ENCODE measurements at places on chromosomes 2 and 18.
A peak's percentile ranks its signal among the peaks of the same experiment; 100 is the strongest.

GRCh38 chr2:241316825-241317224 is 1.1 kb downstream of the SEPTIN2 start:
- DNase-seq, result no peak

DNA sequence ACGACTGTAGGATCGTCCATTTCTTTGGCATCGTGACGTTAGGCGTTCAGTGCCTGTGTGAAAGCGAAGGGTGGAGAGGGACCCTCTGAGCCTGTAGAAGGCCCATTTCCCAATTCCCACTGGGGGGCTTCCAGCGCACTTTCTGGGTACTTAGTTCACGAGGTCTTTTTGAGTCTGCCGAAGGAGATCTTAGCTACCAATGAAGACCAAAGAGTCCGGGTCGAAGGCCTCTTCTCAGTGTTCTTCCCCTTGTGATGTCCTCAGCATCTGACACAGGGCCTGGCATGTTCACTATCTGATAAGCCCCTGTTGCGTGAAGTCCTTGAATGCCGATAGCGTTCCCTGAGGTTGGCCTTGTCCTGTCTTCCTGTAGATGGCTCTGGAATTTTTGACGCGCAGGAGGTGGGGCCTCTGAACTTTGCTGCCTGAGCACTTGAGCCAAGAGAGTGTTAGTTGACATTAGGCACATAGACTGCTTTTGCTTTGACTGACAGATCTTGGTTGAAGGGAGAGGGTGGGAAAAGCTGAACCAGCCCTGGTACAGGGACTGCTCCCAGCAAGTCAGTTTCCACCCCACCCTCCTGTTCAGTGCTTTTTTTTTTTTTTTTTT is 52.8 kb downstream of the LDLRAD4 start:
- DNase-seq, result no peak

- DNase-seq, result no peak
Measured at GRCh38 chr2:66495788-66496640, 61.1 kb downstream of the MEIS1 start.

GRCh38 chr2:177344316-177344715 is 48.3 kb upstream of the AGPS start:
- DNase-seq, result no peak

- no peak for DNase-seq
Measured at GRCh38 chr2:105873281-105873680, 128.6 kb downstream of the NCK2 start.

DNA sequence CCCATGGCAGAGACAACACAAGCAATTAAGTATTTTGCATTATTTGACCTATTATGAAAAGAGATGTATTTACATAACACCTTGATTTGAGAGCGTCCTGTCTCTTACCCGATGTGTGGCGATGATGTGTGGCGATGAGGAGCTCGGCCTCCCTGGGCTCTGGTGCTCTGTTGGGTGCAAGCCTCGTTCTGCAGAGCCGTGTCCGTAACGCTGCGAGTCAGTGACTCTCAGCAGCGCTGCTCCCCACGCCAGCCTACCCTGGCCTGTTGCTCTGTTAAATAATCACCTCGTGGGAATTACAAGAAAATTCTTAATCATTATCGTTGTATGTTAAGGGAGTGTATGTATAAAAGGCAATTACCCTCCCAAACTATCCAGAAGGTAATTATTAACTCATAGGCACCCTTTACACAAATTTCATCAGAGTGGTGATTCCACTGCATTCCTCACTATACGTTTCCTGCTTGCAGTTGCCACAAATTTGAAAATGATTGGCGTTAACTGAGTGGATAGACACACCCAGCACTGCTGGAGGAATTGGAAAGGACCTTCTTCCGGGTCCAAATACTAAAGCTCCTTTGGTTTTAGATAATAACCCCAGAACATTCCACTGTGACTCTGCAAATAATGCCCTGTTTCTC is 52.0 kb upstream of the NFATC1 start:
- no peak for DNase-seq

- no peak for DNase-seq
Measured at GRCh38 chr2:73256618-73256922, 22.5 kb downstream of the CCT7 start.

GRCh38 chr2:238727585-238728329 is 120.1 kb upstream of the TWIST2 start:
- DNase-seq, result no peak

- no peak for DNase-seq
Measured at GRCh38 chr2:196245378-196246140, 74.2 kb upstream of the STK17B start.

DNA sequence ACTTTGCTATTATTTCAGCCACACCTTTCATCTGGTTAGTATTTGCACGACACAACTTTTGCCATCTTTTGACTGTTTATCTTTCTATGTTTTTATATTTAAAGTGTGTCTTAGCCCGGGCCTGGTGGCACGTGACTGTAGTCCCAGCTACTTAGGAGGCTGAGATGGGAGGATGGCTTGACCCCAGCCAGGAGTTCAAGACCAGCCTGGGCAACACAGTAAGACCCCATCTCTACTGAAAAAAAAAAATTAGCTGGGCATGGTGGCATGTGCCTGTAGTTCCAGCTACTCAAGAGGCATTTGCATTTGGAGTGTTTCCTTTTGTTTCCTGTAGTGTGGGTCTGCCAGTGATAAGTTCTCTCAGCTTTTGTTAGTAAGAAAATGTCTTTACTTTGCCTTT is 88.7 kb upstream of the GLI2 start:
- DNase-seq, result no peak

- no peak for DNase-seq
Measured at GRCh38 chr2:39215545-39215944, 28.2 kb downstream of the CDKL4 start.

GRCh38 chr2:42876326-42876751 is 84.0 kb upstream of the HAAO start:
- DNase-seq, result no peak

GRCh38 chr2:212644195-212644837 is 105.7 kb upstream of the ERBB4 start:
- no peak for DNase-seq

- no peak for DNase-seq
Measured at GRCh38 chr2:10085668-10086059, 5.5 kb upstream of the CYS1 start.

GRCh38 chr18:45370255-45371010 is 244.8 kb upstream of the SLC14A2 start:
- no peak for DNase-seq

GRCh38 chr2:18464913-18465312 is 95.5 kb downstream of the RDH14 start:
- no peak for DNase-seq

DNA sequence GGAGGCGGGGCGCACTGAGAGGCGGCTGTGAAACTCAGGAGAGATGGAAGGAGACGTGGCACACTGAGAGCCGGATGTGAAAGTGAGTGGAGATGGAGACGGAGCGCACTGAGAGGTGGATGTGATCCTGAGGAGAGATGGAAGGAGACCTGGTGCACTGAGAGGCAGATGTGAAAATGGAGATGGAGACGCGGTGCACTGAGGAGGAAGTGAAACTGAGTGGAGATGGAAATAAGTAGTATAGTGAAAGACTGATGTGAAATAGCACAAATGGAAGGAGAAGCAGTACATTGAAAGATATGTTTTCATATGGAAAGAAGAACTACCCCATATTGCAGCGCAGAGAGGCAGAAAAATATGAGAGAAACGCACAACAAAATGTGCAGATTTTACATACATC is 281.6 kb upstream of the RGPD4 start:
- no peak for DNase-seq

DNA sequence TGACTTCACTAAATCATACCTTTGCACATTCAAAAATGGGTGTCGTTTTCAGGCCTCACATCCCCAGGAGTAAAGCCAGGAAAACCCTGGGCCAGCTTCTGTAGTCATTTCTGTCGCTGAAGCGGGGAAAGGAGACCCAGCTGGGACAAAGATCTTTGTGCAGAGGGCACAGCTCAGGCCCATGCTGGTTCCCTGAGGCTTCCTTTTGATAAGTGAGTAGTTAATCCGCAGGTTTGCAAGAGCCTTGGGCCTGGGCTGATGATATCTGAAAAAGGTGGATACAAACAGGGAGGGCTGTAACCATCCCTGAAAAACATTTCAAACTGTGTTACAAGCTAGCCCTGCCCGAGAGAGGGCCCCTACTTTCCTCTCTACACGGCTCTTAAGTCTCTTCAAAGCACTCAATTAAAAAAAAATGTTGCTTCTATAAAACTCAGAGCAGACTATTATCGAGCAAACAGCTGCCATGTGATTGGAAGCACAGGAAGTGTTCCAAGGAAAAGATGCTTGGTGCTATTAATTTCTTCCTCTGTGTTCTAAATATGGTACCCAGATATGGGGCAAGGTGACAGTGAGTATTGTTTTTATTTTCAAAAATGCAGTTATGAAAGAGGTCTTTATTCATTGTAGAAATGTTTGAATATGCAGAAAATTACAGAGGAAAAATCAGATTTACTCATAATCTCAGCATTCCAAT is 117.2 kb downstream of the LNPK start:
- DNase-seq, result no peak

DNA sequence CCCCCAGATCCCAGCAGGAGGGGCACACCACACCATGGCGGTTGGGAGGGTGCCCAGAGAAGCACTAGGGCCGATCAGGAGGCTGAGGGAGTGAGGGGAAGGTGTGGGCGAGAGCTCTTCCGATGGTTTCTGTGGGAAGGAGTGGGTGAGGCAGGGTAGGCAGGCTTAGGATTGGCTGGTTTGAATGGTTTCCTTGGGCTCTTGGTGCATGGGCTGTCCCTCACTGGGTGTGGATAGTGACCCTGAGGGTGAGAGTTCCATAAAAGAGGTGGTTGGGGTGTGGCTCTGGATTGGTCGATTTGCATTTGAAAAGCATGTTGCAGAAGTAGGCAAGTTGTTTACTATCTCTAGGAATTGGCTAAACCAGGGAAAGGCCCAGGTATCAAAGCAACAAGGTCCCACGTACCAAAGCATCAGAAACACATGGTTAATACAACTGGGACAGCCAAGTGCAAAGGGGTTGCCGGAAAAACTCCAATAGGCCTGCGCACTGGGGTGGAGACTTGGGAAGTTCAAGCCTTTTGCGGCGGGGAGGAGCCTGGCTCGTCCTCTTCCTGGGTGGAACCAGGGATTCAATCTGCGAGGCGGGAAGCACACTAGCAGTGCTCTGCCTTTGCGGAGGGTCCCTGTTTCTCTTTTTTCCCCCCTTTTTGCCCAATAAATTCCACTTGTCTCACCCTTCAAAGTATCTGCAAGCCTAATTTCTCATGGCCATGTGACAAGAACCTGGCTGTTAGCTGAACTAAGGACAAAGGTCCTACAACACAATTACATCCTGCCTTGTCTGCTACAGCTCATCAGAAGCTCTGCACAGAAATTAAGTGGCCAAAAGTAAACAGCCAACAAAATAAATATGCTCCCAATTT is 43.2 kb downstream of the IL1R2 start:
- no peak for DNase-seq

DNA sequence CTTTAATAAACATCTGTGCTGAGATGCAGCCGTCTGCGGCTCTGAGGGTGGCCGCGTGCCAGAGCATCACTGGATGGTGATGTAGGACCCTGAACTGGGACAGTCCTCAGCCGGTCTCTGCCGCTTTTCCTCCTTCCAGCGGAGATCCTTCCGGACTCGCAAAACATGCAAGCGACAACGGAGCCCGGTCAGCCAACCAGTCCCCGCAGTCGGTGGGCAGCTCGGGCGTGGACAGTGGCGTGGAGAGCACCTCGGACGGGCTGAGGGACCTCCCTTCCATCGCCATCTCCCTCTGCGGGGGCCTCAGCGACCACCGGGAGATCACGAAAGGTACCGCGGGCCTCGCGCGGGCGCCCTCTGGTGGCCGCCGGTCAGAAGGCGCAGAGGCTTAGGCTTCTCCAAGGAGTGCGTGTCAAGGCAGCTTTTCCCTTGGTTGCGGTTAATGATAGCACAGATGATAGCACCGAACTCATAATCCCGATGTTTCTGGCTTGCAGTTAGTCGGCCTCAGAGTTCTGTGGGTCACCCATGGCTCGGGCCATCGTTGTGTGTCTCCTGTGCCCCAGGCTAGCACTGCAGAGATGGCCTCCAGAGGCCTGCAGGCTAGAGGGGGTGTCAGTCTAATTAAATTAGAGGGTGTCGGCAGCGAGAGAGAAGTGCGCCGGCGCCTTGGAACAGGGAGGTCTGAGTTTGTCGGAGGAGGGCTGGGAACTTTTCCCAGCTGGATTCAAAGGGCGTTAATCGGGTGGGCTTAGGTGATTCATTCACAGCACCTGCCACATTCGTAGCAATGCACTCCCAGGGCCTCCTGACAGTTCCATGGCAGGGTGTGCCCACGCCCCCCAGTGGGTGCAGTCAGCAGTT is 38.5 kb downstream of the LPIN1 start:
- peak; percentile 14 for DNase-seq

- DNase-seq, result no peak
Measured at GRCh38 chr2:43105586-43106558, 120.5 kb downstream of the ZFP36L2 start.

DNA sequence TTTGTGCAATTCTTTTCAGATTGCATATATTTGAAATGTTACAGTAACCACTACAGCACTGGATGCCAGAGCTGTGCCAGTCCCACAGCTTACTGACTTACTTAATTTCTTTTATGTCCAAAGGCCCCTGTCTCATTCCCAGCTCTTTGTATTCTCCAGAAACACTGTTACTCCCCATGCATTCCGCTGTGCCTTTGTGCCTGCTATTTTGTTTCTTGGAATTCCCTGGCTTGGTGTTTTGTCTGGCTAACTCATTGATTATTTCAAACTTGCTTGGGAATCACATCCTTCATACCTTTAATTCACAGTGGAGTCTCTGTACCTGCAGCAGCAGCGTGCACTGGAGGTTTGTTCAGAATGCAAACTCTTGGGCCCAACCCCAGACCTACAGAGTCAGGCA is 601.9 kb upstream of the DDX18 start:
- DNase-seq, result no peak

GRCh38 chr18:616380-616995 is 19.7 kb downstream of the CLUL1 start:
- DNase-seq, result no peak

DNA sequence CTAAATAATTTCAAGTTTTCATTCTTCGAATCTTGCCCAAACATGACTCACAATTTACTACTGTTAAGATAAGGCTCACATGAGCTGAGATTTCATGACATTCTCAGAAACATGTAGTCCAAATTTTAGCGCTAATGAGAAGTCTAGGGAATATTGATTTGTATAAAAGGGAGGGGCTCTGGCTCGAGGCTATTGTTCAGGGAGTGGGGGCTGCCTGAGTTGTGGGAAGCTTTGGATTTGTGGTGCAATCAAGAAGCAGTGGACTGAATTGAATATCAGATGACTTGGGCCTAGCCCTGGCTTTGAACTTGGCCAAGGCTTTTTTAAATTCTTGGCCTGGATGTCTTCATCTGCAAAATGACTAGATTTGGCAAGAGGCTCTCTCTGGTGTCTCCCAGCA is 674.9 kb upstream of the FANCL start:
- DNase-seq, result no peak

GRCh38 chr2:143284087-143284675 is 155.0 kb downstream of the ARHGAP15 start:
- no peak for DNase-seq

- no peak for DNase-seq
Measured at GRCh38 chr2:105034170-105034569, 3.7 kb upstream of the MRPS9 start.

- DNase-seq, result no peak
Measured at GRCh38 chr2:82795446-82795845, 1663.6 kb downstream of the SUCLG1 start.
